ENCODE measurements at places on chromosomes 11 and 22.

DNA sequence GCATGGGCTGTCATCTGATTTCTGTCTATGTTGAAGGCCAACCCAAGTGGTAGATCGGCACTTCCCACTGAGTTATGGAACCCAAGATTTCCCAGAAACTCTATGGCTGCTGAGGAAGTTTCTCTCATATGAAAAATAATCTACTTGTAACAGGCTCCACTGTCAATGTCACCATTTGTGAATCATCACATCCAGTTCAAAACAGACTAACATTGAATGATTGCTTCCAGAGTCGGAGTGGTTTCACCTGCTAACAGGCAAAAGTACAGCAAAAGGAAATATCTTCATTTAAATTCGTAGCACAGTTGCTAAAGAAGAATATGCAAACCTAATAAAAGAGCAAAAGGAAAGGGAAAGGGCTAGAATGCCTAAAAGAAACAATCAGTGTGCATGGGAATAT, 12.8 kb downstream of the WT1 start:
- DNase-seq, result no peak

GRCh38 chr11:2860636-2861035, 24.9 kb downstream of the CDKN1C start:
- DNase-seq, result no peak

DNA sequence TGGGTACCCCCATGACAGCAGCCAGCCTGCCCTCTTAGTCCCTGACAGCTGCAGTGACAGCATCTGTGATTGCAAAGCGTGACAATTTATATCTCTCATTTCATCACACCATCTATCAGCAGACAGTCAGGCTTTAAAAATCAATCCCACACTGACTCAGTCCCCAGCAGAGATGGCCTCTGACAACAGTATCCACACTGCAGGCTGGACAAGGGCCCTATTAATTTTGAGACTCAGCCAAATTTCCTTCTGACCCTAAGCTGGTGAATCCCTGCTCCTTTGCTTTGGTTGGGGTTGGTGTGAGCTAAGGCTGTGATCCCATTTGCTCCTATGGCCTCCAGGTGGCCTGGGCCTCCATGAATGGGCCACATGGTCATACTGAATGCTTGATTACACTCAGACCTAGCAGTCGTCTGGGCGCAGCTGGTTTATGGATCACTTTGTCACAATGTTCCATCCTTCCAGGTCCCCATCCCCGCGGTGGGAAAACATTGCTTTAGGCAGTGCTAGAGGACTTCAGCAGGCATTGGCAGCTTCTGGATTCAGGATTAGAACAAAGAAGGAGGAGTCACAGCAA, 68.2 kb upstream of the B3GAT1 start:
- no peak for DNase-seq

GRCh38 chr11:86978247-86978646, 23.1 kb upstream of the FZD4 start:
- no peak for DNase-seq

GRCh38 chr22:27851974-27852746, 50.6 kb upstream of the MN1 start:
- no peak for DNase-seq

GRCh38 chr11:61489833-61490721, 18.5 kb upstream of the LRRC10B start:
- no peak for DNase-seq

DNA sequence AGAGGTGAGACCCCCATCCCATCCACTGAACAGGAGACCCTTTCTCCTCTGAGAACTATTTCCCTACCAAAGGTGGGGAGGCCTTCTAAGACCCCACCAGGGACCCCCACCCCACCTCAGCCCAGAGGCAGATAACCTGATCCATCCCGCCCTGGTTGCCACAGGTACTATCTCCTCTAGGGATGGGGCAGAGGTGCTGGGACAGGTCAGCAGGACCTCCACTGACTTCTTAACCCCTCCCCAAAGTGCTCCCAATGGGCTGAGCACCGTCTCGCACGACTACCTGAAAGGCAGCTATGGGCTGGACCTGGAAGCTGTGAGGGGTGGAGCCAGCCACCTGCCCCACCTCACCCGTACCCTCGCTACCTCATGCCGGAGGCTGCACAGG, 4.3 kb downstream of the INPPL1 start:
- DNase-seq, result no peak

- DNase-seq, result no peak
Measured at GRCh38 chr11:95793116-95793515, 2.8 kb downstream of the CEP57 start.

- DNase-seq, result no peak
Measured at GRCh38 chr11:63443714-63444113, 47.3 kb downstream of the PLAAT5 start.

GRCh38 chr11:10441652-10442503, 13.2 kb upstream of the AMPD3 start:
- no peak for DNase-seq
